ENCODE measurements at places on chromosomes 3 and 15. TPM values are rescaled to one million over a fixed set of nuclear protein-coding genes. Genes with fewer than 3 reads are reported as not detected.

PIF1 gene
- total RNA-seq = 28.1 TPM

DNA sequence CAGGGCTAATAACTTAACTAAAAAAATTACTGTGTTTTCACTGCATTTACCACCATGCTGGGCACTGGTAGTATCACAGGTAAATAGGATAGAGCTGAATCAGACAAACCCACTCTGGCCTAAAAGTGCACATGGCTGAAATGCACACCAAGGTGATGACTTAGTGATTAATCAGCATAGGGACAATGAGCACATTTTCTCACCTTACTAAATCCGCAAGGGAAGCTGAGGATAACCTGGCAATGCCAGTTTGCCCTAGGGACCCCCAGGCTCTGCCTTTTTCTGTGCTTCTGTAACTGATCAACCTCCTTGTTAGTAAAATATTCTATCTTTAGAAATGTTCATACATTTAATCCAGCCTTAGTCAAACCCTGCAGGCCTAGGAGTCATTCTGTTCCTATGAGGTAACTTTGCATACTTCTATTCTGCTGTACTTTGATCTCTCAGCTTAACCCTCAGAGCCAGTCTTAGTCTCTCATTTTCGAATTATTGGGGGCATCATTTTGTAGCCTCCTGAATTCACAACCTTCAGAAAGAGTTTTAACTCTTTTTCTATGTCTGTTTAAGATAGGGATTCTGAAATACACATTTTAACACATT, 562.9 kb upstream of the KCNMB2 start:
- no peak overlapping the region for H3K27ac ChIP-seq
- no peak overlapping the region for H3K4me3 ChIP-seq
- H3K4me1 ChIP-seq = peaks cover 4% of the 10 kb centered on the region
- no peak for DNase-seq

DNA sequence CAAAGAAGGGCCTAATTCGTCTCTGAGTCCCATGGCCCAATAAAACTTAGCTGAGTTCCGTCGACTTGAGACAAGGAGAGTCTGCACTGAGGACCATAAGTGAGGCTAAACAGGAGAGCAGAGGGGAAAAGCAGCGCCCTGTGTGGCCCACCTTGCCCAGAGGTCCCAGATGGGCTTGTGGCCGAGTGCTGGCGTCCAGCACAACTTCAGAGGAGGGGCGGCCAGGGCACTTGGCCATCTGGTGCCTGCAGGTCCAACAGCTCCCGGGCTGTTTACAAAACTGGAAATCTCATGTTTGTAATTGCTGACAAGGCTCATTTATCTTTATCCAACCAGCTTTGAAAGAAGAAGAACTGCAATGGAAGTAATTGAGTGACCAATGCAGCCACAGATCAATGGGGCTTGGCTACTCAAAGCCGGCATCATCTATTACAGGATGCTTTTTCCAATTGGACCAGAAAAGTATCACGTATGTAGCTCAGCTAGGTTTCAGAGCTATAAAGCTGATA, 306.3 kb downstream of the OCA2 start:
- no peaks in the 10 kb centered on the region for H3K36me3 ChIP-seq
- H3K4me1 ChIP-seq = no peaks in the 10 kb centered on the region
- no peaks in the 10 kb centered on the region for H3K27me3 ChIP-seq
- H3K27ac ChIP-seq = no peak overlapping the region

- no peak for DNase-seq
- peak overlapping the region; percentile 23 for H3K27ac ChIP-seq
- H3K4me1 ChIP-seq = peaks cover 22% of the 10 kb centered on the region
Measured at GRCh38 chr3:157059661-157060060, 100.3 kb downstream of the CCNL1 start.

DNA sequence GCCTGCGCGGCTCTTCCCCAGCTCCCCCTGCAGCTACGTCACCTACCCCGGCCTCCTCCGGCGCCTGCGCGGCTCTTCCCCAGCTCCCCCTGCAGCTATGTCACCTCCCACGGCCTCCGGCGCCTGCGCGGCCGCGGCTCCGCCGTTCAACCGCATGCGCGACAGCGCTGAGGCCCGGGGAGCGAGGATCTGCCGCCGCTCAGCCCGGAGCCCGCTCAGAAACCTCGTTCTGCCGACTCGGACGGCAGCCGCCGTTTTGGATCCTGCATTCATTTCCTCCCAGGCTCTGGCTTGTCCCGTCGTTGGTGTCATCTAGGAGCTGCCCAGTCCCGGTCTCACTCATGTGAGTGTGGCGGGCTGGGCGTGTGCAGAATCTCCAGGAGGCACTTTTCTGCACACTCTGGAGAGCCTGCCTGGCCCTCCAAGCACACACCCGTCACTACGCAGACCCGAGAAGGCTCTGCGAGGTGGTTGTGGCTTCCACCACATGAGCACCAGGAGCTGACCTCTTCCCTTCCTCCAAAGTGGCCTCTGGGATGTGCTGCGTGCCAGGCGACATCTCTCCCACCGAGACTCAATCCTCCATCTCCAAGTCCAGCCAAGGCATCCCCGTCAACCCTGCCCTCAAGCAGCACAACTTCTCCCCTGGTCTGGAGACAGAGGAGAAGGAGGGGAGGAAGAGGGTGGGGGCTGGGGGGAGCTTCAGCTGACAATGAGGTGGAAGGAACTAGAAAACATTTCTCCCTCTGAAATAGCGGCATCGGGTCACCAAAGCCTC, 165.3 kb downstream of the CHSY1 start:
- H3K4me3 ChIP-seq = no peak overlapping the region
- peaks cover 3% of the 10 kb centered on the region for H3K27me3 ChIP-seq
- no peak overlapping the region for H3K27ac ChIP-seq
- no peaks in the 10 kb centered on the region for H3K36me3 ChIP-seq
- DNase-seq = no peak

TF gene
- 0.11 TPM for total RNA-seq

DNA sequence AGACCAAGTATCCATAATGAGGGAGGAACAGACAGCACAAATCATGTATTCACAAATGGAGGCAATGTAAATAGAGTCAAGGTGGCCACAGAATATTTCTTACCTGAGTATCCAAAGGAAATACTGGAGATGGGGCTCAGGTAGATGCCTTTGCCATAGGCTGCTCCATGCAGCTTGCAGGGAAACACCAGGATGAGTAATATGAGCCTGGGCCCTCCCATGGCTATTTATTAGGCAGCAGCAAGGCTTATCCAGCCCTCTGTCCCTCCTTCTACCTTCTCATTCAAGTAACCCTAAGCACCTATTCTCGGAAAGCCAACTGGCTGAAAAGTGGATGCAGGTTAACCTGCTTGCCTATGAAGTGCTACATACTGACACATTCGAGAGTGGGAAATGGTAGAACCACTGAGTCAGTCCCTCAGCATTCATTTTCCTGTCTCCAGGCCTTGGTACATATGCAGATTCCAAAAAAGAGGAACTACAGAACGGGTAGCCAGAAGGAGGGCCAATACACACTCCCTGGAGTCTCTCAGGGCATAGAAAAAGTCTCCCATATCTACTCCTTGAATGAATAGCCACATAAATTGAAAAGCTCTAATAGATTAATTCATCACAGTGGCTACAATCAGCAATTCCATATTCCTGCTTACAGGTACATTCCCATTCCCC, 18.3 kb upstream of the PKM start:
- no peak for DNase-seq
- H3K27me3 ChIP-seq = no peaks in the 10 kb centered on the region
- H3K27ac ChIP-seq = no peak overlapping the region
- H3K4me3 ChIP-seq = no peak overlapping the region

- H3K36me3 ChIP-seq = peaks cover 4% of the 10 kb centered on the region
- peak overlapping the region; percentile 90 for H3K27ac ChIP-seq
- peak overlapping the region; percentile 73 for H3K4me3 ChIP-seq
- no peaks in the 10 kb centered on the region for H3K27me3 ChIP-seq
Measured at GRCh38 chr3:188000361-188000861, 153.5 kb upstream of the LPP start.

GRCh38 chr3:25156626-25157025, 271.4 kb upstream of the RARB start:
- H3K4me1 ChIP-seq = no peaks in the 10 kb centered on the region
- no peak for DNase-seq
- no peaks in the 10 kb centered on the region for H3K36me3 ChIP-seq
- no peaks in the 10 kb centered on the region for H3K27me3 ChIP-seq
- H3K4me3 ChIP-seq = no peak overlapping the region
- no peak overlapping the region for H3K27ac ChIP-seq

- no peaks in the 10 kb centered on the region for H3K27me3 ChIP-seq
- no peaks in the 10 kb centered on the region for H3K36me3 ChIP-seq
- DNase-seq = no peak
- no peaks in the 10 kb centered on the region for H3K4me1 ChIP-seq
Measured at GRCh38 chr15:48693484-48693883, 48.0 kb upstream of the FBN1 start.

Measured in activated T-helper 2 cell treated with anti-CD3 and anti-CD28 coated beads, Interferon-gamma antibody, Interleukin-2, Interleukin-4, amounts not matched to agents 10 μg/mL and 5 μg/mL and 100 μg/mL, durations not matched to agents 14 hours and 24 hours and 36 hours (primary cell).